Stimulated activated CD4-positive, alpha-beta T cell treated with anti-CD3 and anti-CD28 coated beads, Interleukin-1b, Interleukin-23, amount 100 ng/mL, for 1 hour (primary cell): ENCODE measurements at places on chromosomes 7 and 10.

- no peak for DNase-seq
Observed at GRCh38 chr7:35003679-35004303, 33.5 kb downstream of the DPY19L1 start.

- no peak for DNase-seq
Observed at GRCh38 chr10:27911539-27911938, 87.3 kb downstream of the ODAD2 start.

DNA sequence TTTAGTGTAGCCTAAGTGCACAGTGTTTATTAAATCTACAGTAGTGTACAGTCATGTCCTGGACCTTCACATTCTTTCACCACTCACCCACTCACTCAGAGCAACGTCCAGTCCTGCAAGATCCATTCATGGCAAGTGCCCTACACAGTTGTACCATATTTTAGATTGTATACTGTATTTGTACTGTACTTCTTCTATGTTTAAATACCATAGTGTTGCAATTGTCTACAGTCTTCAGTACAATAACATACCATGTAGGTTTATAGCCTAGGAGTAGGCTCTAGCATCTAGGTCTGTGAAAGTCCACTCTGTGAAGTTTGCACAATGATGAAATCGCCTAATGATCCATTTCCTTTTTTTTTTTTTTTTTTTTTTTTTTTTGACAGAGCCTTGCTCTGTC, 12.0 kb downstream of the EEPD1 start:
- no peak for DNase-seq

GRCh38 chr7:5692845-5693278, 88.6 kb downstream of the RNF216 start:
- no peak for DNase-seq

DNA sequence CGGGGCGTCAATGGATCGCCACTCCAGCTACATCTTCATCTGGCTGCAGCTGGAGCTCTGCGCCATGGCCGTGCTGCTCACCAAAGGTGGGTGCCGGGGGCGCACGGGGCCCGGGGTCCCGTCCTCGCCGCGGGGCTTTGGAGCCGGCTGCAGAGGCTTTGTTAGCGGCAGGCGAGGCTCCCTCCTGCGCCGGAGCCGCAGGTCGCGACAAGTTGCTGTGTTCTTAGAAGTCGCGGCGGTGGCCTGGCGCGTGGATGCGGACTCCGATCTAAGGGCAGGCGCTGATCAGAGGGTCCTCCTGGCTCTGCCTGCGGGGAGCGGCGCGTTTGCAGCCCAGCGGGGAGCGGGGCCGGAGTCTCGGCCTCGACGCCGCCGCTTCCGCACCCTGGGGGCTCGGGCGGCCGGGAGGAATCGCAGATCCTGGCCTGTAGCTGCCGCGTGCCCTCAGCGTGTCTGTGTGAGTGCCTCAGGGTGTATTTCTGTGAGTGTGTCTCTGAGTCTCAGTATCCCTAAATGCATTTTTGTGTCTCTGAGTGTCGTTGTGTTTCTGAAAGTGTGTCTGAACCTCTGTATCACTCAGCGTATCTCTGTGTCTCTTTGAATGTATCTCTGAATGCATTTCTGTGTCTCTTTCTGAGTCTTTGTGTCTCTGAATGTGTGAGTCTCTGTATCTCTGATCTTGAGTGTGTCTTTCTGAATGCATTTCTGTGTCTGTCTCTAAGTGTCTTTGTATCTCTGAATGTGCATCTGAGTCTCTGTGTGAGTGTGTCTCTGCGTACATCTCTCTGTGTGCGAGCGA, 766 bp downstream of the BAMBI start:
- DNase-seq: no peak

- DNase-seq: no peak
Observed at GRCh38 chr7:69678494-69679187, 80.4 kb downstream of the AUTS2 start.

- DNase-seq: no peak
Observed at GRCh38 chr10:117248750-117249465, 8.0 kb downstream of the SLC18A2 start.
